Activated CD8-positive, alpha-beta memory T cell treated with anti-CD3 and anti-CD28 coated beads for 24 hours (primary cell): ENCODE measurements at places on chromosomes 6 and 20.

DNA sequence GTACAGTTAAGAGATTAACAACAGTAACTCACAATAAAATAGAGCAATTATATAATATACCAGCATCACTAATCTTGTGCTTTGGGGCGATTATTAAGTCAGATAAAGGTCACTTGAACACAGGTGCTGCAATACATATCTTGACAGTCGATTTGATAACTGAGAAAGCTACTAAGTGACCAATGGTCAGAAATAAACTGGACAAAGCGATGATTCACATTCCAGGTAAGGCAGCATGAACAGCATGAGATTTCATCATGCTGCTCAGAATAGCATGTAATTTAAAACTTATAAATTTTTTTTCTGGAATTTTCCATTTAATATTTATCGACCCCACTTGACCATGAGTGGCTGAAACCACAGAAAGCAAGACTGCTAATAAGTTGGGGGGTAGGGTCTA lies 15.9 kb upstream of the ADGRF5 start:
- DNase-seq: no peak

DNA sequence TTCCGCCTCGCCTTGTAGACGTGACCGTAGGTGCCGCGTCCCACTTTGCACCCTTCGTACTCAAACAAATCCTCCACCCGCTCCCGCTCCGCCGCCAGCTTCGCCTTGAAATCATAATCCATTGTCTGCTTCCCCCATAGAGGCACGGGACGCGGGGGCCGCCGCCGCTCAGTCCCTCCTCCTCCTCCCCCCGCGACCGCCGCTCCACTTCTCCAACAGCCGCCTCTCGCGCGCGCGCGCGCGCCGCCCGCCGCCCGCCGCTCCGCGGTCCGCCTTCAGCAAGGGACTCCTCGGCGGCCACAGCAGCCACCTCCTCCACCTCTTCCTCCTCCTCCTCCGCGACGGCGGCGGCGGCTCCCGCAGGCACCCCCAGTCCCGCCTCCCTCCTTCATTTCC lies 256 bp downstream of the CDK19 start:
- DNase-seq: no peak

DNA sequence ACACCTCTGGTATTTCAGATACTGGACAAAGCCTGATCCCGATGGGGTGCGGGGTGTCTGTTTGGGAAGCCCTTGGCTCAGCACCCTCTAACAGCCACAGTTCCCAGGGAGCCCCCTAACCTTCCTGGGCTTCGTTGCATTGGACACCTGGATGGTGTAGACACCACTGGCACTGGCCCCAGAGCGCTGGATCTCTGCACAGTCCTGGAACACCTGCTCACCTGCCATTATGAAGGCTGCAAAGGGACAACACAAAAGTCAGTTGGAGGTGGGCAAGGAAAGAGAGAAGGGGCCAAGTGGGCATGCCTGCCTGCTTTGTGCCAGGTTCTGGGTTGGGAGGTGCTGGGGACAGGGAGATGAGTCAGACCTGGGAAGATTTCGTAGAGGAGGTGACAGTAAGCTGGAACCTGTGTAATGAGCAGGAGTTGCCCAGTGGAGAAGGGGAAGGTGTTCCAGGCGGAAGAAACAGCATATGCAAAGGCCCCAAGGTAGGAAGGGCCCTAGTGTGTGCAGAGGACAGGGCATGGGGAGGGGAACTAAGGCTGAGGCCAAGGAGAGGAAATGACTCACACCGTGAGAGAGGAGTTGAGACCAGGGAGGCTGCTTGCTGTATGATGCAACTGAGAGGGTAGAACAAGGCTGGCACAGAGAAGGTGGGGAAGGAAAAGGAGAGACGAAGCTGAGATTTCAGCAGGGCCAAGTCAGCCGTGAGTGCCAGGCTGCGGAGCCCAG lies 34.9 kb downstream of the ANGPT4 start:
- no peak for DNase-seq

GRCh38 chr20:59988141-59988540 lies 29.9 kb downstream of the CDH26 start:
- DNase-seq: no peak

DNA sequence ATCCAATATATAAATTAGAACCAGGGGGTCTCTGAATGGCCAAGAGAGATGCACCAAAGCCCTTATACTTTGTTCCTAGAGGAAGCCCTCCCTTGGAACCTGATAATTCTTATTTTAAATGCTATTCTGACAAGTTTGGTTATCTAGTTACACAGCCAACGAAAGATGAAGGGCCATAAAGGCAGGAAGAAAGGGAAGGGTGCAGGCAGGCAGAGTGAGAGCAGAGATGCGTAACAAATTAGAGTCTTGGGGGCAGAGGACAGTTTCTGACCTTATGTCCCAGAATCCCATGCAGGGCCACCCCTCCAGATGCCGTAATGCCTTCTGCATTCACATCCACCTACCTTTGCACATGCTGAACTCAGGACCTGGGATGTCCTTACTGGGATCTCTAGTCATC lies 344.6 kb upstream of the ARID1B start:
- DNase-seq: no peak

DNA sequence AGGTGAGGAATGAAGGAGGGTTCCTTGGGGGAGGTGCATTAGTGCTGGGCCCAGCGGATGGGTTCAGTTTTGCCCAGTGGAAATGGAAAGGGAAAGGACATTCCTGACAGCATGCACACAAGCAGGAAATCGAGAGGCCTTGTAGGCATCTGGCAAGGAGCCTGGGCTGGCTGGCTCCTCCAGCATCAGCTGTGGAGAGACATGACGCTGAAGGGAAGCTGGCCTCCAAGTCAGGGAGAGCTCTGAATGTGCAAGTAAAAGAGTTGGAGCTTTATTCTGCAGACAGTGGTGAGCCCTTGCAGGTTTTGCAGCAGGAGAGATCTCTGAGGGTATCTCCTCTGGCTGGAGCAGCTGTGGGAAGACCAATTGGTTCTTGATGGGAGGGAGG lies 154.3 kb downstream of the MRPL14 start:
- DNase-seq: peak; percentile 40

DNA sequence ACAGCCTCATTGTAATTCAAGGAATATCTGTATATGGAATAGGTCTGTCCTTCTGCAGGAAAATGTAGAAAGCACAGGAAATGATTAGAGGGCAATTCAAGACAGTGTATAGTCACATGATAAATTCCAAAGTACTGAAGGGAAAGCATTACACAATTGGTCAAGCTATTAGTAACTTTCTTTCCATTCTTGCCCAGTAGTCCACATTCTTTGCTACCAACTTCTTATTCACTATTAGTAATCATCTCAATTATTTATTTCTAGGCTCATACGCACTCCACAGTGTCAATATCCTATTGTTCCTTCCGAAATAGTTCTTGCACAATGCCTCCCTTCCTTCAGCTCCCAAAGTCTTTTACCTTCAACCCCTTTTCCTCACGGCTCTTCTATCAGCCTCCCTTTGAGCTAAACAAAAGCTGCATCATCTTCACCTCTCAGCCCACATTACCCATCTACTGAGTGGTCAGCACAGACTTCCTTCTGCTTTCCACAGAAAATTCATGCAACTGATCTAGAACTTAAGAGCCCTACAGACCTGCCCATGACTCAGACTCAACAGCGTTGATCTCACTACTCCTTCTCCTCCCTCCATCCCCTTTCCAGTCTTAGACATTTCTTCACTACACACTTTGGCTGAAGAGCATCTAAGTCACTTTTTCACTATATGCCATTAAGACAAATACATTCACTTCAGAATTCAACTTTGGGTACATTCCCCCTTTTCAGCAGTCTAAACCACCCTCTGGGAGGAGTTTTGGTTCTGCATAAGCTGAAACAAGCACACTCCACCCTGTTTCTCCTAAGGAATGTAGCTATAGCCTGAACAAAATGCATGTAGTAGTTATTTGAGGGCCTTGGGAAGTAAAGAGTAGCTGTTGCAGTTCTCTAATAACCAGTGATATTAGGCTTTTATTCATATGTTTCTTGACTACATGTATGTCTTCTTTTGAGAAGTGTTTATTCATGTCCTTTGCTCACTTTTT lies 157.9 kb downstream of the KIF16B start:
- DNase-seq: no peak

GRCh38 chr6:169159331-169159730 lies 94.3 kb downstream of the THBS2 start:
- DNase-seq: no peak

DNA sequence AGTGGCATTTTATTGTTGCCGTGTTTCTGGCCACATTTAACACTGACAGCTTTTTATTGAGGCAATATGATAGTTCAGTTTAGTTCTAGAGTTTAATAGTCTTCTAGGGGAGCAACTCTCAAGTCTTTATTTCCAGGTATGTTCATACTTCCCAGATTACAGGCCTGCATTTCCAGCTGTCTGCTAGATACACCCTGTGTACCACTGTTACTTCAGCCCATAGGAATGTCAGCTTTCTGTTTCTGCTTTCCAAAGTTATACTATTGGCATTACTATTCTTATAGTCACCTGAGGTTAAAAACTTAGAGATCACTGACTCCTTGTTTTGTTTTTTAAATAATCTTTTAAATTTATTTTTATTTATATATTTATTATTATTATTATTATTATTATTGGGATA lies 7.6 kb downstream of the ZNF451 start:
- no peak for DNase-seq

DNA sequence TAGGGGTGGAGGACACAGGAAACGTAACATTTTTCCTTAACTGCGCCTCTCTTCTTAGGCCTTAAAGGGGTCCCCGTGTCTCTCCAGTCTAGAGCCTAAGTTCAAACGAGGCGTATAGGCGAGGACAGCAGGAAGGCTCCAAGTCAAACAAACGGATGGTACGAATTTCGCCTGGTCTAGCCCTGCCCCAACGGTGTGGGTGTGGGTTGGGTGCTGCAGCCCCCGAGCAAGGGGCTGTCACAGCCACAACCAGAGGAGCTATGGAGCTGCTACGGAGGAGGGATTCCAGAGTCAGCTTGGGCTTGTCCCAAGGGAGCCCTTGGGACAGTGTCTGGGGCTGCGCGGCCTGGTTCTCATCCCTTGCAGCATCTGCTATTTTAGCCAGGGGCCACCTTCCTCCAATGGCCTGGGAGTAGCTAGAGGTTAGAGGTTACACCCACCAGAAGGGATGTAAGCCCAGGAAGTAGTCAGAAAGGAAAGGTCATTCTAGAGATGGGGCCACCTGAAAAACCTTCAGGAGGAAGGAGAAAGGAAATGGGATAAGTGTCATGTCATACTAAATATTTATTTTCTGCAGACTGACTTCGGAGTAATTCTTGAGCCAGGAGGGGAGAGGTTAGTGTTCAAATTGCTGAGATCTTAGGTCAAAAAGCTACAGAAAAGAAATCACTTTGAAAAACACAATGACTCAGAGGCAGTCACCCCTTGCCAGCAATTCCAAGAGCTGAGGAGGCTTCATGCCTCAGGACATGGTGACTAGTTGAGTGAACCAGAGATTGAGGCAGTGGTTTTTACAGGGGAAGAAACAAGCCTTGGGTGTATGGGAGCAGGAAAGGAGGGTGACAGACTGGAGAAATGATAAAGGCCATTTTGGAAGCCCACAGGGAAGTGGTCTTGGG lies 21.7 kb downstream of the VPS52 start:
- no peak for DNase-seq

- DNase-seq: no peak
Observed at GRCh38 chr6:71766796-71767195, 119.6 kb upstream of the RIMS1 start.

DNA sequence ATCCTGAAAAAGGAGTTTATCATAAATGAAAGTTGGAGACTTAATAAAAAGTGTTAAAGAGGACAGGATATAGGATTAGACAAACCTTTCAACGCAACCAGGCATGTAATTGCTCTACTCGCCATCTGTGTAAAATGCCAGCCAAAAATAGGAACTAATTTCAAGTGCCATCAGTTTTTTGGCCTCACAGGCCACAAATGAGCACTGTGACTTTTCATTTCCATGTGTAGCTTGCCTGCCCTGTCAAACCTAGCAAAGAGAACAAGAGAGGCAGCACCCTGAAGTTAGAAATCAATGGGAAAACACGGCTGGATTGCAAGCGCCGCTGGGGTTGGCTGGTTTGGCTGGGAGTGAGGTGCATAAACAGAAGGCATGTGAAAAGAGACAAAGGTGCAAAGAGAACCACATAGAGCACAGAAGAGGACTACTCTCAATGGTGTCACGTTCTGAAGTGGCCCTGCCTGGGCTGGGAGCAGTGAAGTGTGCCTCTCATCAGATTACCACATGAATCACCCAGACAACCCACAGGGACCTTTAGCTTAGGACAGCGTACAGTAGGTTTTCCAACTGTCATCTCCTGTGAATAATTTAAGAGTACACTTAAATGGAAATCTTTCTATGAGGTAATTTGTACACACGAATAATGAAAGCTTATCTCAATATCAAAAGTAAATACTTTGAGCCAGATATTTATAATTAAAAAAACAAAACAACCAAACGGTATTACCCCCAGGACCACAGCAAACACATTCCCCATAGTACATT lies 78.0 kb upstream of the NHSL1 start:
- DNase-seq: no peak

GRCh38 chr20:58818586-58819285 lies 32.0 kb downstream of the GNAS-AS1 start:
- peak; percentile 75 for DNase-seq

- no peak for DNase-seq
Observed at GRCh38 chr6:142906945-142907470, 38.0 kb downstream of the HIVEP2 start.

- DNase-seq: no peak
Observed at GRCh38 chr6:44833248-44833647, 445.7 kb downstream of the CDC5L start.

GRCh38 chr6:21749754-21750153 lies 156.2 kb downstream of the SOX4 start:
- DNase-seq: no peak

GRCh38 chr20:6622041-6622440 lies 145.4 kb upstream of the BMP2 start:
- DNase-seq: no peak

DNA sequence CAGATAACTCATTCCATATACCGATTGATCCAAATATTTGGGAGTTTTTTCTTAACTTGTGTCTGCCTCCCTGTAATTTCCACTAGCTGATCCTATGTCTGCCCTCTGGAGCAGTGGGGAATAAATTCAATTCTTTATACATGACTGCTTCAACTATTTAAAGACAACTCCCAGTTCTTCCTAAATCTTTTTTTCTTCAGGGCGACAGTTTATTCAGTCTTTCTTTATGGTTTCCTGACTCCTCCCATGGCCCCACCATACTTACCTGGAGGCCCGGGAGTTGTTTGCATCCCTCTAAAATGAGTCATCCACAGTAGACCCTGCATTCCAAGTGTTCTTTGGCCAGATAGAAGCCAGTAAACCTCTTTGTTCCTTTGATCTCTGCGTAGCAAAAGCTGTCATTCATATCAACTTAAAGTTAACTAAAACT lies 73.6 kb downstream of the LCA5 start:
- no peak for DNase-seq

DNA sequence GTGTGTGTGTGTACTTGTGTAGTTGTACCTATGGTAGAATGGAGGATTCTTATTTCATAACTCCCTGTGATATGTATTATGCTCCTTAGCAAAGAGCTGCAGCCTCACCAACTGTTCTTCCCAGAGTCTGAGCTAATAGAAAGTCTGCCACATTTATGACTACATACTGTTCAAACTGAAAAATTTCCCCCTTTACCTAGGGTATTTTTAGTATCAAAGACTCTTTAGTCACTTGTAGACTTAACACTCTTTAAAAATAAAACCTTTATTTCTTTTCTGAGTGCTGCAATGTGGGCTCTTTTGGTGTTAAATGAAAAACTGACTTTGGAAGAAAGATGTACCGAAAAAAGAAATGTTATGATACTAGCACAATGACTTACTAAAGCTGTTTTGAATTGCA lies 39.6 kb upstream of the HS3ST5 start:
- DNase-seq: no peak
